ENCODE measurements at places on chromosomes 3 and 15.

GRCh38 chr3:194333981-194334320 is 17.2 kb downstream of the CPN2 start:
- DNase-seq = no peak

DNA sequence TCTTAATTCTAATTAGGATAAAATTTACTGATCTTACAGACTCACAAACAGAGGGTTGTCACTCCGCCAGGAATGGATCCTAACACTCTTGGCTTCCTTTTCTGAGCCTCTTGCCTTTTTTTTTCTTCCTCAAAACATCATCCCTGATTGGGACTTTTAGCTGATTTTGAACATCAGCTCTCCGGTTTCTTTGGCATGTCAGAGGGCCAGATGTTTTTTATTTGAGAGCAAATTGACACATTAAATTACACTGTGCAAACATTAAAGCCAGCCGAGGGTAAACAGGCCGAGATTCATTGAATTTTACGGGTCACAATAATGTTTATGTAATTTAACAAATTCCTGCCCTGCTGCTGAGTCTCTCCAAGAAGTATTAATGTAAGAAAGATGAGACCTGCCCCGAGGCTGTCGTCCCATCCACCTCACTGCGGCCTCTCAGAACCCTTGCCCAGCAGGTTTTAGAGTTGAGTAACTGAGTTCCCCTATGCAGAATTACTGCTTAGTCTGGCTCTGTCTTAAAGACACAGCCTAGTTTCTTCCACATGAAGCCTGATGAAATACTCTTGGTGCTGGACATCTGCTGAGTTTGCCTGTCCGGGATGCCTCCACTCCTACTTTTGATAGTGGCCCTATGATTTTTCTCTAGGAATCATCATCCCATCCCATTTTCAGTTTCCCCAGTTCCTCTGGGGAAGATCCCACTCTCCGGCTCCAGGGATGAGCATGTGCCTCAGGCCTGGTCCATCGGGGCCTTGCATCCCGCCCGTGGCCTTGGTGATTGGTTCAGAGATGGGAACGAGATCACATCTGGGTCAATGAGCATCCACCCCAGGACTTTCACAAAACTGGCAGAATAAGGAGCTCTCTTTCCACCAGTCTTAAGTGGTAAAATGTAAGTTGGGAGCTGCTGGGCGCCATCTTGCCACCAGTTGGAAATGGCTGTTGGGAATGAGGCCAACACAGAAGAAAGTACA is 226.6 kb upstream of the TLE3 start:
- DNase-seq = no peak

DNA sequence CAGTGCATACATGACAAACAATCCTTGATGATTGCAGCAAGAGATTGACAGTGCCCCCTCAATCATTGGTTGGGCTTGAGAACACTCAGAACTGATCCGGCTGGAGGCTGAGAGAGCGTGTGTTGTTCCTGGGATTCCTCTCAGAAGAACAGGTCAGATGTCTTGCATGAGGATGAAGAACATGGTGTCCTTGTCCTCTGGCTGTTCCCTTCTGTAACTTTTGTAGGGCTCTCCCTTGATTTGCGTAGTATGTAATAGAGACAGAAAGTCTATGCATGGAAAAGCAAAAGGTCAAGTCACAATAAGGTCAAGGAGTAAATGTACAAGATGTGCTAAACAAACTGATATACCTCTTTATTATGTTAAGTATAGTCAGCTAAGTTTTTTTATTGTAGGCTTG is 8.2 kb downstream of the CHST2 start:
- no peak for DNase-seq

DNA sequence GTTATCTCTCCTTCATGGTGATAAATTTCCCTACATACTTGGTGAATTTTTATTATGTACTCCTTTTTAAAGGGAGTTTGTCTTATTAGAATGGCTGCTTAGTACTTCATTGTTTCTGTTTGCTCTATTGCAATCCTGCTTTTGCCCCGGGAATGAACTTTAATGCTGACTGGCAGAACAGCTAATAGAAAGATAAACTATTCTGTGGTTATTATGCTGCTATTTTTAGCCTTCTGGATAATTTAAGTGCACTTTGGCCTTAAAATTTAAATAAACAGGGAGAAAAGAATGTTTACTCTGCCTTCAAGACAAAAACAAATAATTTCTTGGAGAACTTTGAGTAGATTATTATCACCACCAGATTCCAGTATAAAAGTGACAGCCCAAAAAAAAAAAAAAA is 413.8 kb upstream of the CCDC54 start:
- DNase-seq = no peak

GRCh38 chr15:70169147-70169546 is 71.4 kb upstream of the TLE3 start:
- DNase-seq = no peak

DNA sequence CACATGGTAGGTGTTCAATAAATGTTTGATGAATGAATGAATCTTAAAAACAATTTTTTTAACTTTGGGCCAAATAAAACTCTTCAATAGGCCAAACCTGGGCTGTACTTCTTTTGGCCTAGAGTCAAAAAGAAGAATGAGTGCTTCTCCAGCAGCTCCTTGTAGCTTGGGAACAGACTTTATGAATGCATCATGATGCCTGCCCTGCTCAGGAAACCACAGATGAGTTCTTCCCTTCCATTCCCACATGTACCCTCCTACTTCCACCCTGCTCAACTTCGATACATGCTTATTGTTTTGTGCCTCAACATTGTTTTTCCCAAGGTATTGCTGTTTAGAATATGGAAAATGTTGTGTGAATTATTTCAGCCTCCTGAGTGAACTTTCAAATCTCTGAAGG is 87.0 kb downstream of the FILIP1L start:
- DNase-seq = no peak

GRCh38 chr3:46844397-46844796 is 18.8 kb downstream of the MYL3 start:
- no peak for DNase-seq

DNA sequence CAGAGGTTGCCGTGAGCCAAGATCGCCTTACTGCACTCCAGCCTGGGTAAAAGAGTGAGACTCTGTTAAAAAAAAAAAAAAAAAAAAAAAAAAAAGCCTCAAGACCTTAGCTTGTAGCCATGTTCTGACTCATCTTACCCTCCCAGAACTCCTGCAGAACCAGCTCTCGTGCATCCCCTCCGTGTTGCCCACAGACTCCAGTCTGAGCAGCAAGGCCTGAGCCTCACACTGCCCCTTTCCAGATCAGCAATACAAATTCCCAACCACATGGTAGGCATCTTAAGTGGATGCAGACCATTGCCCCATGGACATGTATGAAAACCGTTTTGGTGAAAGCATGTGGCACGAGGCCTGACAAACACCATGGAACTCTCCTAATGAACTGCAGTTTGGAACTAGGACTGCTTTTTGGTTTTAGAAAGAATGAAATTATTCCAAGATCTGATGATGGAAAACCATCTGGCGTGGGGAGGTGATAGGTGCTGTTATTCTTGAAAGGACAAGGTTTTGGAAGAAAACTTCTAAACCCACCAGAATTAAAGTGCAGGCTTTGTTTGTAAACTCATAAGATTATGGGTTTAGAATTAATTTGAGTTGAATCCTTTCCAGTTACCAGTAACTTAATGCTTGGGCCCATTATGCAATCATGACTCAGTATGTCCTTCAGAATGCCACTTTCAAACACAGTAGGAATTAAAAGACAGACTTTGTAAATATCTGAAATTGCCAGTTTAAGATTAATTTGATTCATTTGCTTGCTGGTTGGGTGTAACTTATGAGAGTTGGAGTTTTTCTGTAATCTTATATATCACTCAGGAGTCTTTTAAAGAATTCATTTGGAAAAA is 163.7 kb upstream of the LRTM1 start:
- DNase-seq = no peak

DNA sequence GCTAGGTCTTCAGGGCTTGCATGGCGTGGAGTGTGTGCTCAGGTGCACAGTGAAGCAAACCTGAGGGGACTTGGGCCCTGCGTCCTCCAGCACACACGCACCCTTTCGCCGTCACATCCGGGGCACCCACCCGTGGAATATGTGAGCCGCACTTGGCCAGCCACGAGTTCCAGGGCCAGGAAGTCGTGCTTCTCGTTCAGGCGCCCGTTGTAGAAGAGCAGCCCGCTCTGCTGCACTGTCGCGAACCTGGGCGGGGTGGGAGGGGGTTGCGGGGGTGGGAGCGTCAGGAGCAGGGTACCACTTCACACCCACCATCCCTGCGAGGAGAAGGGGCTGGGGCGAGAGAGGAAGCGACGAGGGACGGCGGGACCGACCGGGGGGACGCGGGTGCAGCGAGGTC is 7.1 kb downstream of the CELSR3 start:
- DNase-seq = peak; percentile 22

- no peak for DNase-seq
Measured at GRCh38 chr15:93835344-93835743, 396.0 kb upstream of the MCTP2 start.

GRCh38 chr3:23203708-23204330 is 692 bp downstream of the UBE2E2 start:
- no peak for DNase-seq

DNA sequence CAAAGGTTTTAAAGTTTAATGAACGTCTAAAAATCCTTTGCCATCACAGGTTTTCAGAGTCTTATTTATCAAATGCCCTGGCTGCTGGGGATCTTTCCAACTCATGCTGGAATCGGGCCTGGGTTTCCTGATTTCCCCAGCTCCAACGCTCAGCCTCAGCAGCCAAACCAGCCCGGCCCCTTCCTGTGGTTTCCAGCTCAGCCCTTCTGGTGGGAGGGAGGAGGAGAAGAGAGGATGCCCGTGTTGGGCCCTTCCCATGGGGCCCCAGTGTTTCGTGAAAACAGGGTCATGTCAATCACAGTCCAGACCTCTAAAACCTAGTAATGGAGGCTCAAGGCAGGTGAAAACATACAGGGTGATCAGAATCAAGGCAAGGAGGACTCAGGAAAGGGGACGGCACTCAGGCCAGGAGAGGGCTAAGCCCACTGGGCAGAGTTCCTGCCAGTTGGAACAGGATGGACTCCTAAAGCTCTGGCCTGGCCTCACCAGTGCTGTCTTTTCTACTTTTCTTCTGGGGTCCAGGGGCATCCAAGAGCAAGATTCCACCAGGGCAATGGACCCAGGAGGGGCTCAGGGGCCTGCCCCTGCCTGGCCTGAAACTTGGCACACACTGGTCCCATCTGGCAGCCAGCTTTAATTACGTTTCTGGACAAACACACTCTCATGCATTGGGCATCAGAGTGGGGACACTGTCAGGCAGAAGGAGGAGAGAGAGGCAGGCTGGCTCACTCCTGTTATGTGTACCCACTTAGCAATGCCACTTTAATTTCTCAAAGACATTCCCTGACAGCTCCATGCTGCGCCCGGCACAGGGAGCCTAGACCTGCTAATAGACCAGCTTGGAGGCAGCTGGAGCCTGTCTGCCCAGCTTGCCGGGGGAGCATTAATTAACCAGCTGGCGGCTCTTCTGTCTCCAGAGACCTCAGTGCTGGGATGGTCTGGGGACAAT is 194.6 kb downstream of the FAM43A start:
- no peak for DNase-seq

DNA sequence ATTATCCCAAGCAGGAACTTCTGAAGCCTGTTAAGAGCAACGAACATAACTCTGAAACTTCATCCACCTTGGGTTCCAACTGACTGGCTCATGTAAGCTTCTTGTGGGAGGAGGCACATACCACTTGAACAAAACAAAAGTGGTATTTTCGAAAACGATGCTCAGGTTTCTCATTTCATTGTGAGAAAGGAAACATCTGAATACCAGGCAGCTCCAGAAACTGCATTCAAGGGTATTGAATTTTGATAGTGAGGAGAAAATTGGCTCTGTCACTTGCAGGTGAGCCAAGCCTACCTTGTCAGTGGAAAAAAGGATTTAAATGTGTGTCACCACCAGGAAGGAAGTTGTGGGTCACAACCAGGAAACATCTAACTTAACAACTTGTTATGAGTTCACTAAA is 218.1 kb upstream of the SATB1 start:
- DNase-seq = no peak

GRCh38 chr3:155697542-155697941 is 47.3 kb downstream of the PLCH1 start:
- no peak for DNase-seq

DNA sequence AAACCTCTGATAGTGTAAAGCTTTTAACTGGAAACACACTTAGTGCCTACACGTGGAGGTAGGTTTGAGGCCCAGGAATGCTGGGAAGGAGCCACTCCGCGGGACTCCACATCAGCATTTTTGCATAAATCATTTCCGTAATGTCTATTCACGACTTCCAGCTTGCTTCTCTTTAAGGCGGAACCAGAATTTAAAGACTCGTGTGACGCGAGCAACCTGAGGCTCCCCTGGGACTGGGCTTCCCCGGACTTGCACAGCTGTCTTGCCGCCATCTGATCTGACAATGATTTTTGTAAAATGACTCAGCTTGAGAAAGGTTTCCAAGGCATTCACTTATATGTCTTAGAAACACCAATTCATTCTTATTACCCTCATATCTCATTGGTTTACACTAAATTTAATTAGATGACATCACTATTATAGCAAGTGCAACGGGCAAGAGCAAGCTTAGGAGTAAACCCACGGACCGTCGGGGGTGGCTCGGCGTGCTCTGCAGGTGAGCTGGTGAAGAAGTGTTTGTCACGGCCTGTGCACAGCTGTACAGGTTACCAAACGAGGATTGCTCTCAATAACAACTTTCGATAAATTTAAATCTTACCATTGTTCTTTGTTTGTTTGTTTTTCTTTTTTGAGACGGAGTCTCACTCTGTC is 95.2 kb downstream of the CHSY1 start:
- DNase-seq = no peak

- DNase-seq = no peak
Measured at GRCh38 chr3:69203631-69204314, 81.4 kb upstream of the LMOD3 start.

DNA sequence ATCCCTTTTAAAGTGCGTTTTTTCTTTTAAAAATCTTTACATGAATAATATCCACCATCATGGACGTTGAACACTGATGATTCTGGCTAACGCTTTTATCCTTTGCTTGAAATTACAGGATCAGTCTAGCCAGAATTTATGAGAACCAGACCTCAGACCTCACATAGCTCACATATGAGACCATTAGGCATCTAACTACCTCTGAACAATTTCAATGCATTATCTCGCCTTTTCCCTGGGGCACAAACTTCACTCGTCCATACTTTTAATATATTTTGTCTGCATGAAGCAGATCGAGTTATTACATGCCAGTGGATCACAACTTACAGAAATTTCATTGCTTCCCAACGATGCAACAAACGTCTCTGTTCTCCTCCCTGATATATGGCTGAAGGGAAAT is 105.6 kb downstream of the MEIS2 start:
- DNase-seq = no peak

Measured in stimulated activated CD4-positive, alpha-beta T cell treated with anti-CD3 and anti-CD28 coated beads, Interleukin-15, amount 100 ng/mL, for 1 hour (primary cell).